Epithelial cell of esophagus (primary cell): ENCODE measurements at places on chromosomes 6 and 20.
A peak's percentile ranks its signal among the peaks of the same experiment; 100 is the strongest.

DNA sequence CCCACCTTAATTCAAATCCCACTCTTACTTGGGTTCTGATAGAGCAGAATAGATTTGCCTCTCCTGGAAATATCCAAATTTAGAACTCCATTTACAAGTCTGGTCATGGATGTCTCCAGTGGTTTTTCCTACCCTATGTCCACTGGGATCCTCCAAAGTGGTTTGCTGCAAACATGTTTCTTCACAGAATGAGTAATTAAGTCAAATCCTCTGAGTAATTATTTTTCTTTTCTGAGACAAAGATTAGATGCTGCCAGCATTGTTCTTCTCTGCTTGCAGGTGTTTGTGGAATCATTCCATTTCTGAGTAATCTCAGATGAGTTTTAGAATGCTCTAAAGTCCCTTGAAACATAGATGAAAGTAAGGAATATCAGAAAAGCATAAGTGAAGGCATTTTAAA is 21.9 kb downstream of the DTD1 start:
- peak; percentile 66 for DNase-seq

GRCh38 chr6:77292564-77293546 is 170.4 kb downstream of the HTR1B start:
- DNase-seq: peak; percentile 83

DNA sequence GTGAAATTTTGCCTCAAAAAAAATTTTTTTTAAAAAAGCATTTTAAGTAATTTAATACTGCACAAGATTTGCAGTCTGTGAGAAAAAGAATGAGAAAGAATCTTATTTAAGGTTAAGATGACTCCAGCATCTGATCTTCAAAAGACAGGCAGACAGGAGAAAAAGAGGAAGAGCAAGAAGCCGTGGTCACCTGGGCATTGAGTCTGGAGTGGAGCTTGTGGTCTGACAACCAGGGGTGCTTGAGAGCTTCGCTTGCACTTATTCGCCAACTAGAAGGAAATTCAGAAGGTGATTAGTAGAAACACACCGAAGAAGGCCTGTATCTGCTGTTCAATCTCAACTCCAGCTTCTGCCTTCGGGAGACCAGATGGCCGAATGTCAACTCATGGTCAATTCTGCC is 75.9 kb downstream of the MYLK4 start:
- no peak for DNase-seq

DNA sequence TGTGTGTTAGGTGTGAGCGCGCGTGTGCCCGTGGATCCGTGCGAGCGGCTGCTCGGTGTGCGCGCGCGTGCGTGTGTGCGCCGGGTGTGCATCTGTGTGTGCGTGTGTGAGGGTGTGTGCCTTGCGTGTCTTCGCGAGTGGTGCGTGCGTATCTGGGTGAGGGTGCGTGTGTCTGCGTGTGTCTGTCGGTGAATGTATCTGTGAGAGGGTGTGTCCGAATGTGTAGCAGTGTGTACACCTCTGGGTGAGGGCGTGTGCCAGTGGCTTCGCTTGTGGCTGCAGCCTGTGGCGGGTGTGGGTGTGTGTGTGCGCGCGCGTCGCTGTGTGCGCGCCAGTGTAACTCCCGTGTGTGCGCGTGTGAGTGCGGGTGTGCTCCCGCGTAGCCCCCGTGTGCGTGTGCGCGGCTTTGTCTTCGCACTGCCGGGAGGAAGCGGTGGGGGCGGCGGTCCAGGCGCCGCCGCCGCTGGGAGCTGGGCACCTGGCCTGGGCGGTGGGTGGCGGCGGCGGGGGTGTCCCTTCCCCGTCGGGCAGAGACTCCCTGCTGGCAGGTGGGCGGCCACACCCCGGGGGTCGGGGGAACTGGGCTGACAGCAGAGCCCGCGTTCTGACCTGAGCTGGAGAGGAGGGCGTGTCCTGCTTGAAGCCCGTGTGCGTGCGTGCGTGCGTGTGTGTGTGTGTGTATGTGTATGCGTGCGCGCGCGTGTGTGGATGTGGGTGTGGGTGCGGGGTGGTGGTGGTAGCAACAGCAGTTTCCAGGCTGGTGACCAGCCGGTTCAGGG is 61.3 kb upstream of the EPB41L1 start:
- DNase-seq: peak; percentile 26

DNA sequence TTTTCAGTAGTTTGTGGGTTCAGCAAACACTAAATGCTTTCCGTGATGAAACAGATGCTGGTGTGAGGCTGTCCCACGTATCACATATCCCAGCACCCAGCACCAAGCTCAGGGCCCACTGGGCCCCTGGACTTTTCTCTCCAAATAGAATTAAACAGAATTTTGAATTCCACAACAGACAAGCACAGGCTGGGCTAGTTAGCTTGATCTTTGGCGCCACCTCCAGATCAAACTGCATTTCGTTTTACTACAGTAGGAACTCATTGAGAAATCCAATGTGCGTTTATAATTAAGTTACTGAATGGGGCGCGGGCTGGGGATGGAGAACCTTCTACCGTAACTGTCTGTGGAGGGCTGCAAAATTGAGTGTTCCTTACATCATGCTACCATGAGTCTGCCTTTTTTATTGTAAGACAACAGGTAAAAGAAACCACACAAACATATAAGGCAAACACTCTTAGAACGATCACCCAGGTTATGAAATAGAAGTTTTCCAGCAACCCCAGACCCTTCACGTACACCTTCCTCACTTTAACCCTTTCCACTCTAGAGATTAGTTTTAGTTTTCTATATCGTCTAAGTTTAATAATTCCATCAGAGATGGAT is 107.8 kb downstream of the ZFP64 start:
- DNase-seq: peak; percentile 67
